Caudate nucleus (tissue), 63 donors: ENCODE measurements at places on chromosomes 5 and 9.

DNA sequence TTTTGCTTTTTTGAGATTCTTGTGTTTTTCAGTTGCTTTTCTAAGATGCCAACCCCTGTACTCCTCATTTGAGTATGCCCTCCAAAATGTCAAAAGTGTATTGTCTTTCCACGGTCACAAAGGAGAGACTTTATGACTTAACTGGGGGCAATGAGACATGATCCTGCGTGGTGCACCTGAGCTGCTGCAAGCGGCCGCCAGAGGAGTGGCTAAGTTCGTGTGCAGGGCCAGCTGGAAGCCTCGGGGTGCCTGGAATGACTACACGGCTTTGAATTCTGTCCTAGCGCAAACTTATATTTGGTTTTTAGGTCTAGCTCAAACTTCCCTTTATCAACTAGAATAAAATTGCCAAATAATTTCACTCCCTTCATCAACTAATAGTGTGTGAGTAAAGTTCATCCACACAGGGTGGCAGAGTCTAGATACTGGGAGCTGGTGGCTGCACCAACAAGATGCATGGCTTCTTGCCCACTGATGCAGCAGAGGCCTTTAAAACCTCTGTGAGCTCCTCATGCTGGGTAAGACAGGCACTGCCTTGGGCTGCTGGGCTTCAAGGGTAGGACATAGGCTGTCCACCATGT, 4.7 kb downstream of the GADD45G start:
- DNase-seq, result no peak

- DNase-seq, result no peak
These were observed 160.4 kb upstream of the CDH12 start for GRCh38 chr5:23013395-23013998.

DNA sequence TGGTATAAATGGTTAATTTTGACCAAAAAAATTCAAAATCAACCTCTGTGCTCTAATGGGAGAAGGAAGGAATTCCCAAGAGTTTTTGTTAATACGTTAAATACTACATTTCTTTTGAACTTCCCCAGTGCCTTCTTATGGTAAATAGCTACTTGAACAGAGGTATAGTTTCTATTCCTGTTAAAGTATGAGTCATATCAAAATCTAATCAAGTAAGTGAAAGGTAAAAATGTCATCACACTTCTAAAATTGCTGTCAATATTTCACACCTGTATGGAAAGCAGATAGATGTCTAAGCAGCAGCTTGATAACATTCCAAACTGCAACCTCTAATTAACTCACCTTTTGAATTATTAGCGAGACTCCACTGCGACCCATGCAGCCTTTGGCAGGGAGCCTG, 214.1 kb upstream of the MEF2C start:
- no peak for DNase-seq

GRCh38 chr5:79190235-79190529, 45.7 kb upstream of the JMY start:
- no peak for DNase-seq

- DNase-seq, result no peak
These were observed 253.6 kb upstream of the VLDLR start for GRCh38 chr9:2367970-2368369.

GRCh38 chr9:16241231-16241630, 629.2 kb downstream of the BNC2 start:
- no peak for DNase-seq

GRCh38 chr5:61768692-61769281, 436.7 kb downstream of the ZSWIM6 start:
- no peak for DNase-seq

DNA sequence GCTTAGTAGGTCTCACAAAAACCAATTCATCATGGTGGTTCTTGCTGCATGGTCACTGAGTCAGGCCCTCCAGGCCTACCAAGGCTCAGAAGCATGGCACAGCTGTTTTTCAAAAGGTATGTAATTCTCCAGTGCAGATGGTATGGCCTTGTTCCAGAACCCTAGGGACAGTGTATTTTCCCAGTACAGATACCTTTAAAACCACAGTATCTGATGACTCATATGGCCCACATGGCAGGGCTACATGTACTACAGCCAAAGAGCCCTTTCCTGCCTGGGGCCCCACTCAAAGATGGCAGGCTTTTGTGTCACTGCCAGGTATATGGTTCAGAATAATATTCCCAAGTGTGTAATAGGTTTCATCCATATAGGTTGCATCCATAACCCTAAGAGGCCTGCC, 16.5 kb downstream of the CSF2 start:
- no peak for DNase-seq

GRCh38 chr5:163189023-163189553, 248.3 kb upstream of the CCNG1 start:
- no peak for DNase-seq

GRCh38 chr9:128393145-128393775, 22.1 kb downstream of the URM1 start:
- peak; percentile 84 for DNase-seq

DNA sequence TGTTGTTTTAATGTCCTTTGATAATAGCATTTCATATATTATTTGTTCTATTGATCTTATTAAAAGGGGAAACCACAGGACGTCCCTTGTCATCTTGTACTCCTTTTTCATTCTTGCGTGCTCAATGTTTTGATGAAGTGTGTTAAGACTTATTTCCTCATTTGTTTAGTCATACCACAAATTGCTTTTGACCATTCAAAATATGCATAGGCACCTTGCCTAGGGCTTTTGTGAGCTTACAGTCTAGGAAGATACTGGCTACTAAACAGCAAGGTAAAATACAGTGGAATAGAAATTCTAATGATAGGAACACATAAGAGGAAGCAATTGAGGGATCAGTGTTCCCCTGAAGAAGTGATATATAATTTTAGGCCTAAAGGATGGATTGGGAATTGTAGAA, 190.3 kb downstream of the WDR70 start:
- no peak for DNase-seq

GRCh38 chr5:74885170-74885569, 19.0 kb upstream of the FAM169A start:
- no peak for DNase-seq

- no peak for DNase-seq
These were observed 184.0 kb downstream of the SEMA5A start for GRCh38 chr5:9361835-9362234.

- DNase-seq, result no peak
These were observed 344.3 kb upstream of the CLINT1 start for GRCh38 chr5:158203261-158203660.

- DNase-seq, result no peak
These were observed 500.4 kb upstream of the PAPPA start for GRCh38 chr9:115653171-115653606.

DNA sequence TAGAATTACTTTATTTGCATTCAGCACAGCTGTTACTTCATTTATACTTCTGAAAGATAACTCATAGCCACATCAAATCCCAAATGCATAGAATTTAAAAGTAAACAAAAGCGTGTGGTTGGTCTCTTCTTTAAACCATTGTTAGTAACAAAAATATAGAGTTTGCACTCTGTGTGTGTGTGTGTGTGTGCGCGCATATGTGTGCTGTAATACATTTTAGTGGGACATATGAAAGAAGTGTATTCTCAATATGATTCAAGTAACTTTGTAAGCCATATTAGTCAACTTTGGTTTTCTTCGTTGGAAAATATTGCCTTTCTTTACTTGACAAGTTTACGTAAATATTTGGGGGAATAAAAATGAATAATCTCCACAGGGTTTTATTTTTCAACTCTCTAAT, 106.1 kb upstream of the PRRC1 start:
- DNase-seq, result no peak

DNA sequence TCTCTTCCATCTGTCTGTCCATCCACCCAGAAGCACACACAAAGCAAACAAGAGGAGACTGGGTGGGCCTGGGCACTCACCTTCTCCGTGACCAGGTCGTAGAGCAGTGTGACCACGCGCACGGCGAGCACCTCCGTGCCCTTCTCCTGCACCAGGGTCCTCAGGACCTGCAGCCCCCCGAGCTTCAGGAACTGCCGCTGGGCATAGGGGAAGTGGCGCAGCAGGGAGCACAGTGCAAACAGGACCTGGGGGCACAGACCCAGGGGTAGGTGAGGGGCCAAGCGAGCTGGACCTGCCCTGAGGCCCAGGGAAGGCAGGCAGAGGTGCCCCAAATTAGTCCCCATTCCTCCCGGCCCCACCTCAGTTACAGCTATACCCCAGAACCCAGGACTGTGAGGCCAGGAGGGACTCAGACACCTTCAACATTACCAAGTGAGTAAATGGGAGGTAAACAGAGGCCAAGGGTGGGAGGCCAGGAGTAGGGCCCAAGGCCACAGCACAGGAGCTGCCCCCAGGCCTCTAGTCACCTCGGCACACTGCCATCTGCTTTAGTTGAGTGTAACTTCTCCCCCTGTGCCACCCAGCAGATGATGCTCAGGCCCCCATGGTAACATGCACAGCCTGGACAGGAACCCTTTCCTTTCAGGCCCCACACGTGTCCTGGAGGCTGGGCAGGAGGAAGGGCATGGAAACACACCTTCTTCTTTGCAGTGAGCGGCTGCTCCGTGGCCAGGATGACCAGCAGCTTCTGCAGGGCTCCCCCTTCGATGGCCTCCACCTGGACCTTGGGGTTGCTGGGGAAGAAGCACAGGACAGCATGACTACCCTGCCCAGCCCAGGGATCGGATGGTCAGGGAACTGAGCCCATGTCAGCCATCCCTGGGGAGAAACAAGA, 76.2 kb upstream of the LRRTM2 start:
- no peak for DNase-seq

DNA sequence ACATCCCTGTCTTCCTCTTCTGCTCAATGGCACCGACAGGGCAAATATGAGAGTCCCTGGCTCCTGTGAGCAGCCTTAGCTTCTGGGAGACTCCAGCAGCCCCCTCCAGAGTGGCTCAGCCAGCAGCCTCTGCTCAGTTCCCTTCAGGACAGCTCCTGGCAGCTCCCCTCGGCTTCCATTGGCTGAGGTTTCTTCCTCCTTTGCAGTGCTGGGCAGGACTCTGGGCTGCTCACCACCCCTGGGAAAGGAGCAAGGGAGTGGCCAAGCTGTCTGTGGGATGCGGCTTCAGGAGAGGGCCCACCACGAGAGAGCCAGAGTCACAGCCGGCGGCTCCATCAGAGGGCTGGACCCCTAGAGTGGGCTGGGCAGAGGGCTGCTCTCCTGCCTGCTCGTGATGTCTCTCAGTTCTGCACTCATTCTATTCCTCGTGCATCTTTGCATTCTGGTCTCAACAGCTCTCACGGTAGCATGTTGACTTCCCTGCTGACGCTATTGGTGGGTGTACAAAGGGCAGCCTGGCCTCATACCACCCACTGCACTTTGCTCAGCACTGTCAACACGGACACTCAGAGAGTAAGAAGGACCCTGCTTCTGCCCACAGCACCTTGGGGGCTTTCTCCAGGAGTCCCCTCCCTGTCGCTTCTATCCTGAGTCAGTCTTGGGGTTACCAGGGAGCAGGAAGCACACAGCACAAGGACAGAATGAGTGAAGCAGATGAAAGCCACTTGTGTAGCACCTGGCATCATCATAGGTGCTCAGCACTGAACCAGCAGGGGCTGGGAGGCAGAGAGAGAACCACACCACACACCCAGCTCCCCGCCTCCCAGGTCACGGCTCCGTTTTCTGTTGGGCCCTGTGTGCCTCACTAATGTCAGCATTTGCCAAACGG, 80.9 kb upstream of the ALDH1B1 start:
- no peak for DNase-seq

DNA sequence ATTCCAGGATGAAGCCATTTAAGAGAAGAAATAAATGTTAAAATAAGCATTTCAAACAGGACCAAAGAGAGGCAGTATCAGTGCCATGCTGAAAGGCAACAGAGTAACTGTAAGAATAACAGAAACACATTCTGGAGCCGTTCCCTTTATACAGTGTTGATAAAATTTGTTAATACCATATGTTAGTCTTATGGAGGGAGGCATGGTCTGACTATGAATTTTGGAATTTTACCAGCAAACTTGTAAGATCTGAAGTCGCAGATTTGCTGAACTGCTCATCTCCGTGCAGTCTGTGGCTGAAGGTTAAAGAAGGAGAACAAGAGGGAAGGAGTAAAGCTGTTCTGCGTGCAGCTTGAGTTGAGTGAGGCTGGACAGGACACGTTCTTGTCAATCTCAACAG, 508.4 kb downstream of the NFIB start:
- no peak for DNase-seq

- DNase-seq, result no peak
These were observed 583.4 kb upstream of the ITGA1 start for GRCh38 chr5:52204310-52204709.

- no peak for DNase-seq
These were observed 33.8 kb upstream of the ORM1 start for GRCh38 chr9:114289106-114289505.

DNA sequence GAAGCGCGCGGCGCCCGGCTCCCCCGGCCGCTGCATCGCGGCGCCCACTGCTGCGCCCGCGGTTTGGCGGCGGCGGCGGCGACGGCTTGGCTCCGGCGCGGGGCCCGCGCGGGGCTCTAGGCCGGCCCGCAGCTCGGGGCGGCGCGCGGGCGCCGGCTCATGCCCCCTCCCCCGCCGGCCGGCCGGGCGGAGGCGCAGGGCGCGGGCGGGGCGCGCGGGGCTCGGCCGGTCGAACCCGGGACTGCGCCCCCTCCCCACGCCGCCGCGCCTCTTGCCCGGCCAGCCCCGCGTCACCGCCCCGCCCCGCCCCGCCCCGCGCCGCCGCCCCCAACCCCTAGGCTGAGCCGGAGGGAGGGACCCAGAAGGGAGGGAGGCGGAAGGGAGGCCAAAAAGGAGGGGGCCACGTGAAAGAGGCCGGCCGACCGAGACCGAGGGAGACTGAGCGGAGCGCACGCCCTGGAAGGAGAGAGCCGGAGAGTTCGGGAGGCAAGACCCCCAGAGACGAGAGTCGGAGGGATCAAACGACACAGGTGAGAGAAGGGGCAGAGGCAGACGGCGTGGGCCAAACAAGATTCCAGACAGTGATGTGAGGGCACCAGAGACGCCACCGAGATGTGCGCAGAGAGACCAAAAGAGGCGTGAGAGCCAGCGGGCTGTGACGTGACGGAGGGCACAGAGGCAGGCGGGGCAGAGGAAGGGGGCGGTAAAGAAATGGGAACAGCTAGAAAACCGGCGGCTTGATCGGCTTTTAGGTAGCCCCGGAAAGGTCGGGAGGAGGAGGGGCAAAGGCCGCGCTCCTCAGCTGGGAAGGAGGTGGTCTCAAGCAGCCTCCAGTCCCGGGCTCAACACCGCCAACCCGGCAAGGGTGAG, at the start of gene BARX1:
TSS of gene BARX1 (minus strand) at position 245 of the 870 bp plus-strand sequence. CDS start at position 36, 209 bp downstream.
- DNase-seq, result no peak

GRCh38 chr5:119418606-119419100, 33.6 kb upstream of the HSD17B4 start:
- no peak for DNase-seq

DNA sequence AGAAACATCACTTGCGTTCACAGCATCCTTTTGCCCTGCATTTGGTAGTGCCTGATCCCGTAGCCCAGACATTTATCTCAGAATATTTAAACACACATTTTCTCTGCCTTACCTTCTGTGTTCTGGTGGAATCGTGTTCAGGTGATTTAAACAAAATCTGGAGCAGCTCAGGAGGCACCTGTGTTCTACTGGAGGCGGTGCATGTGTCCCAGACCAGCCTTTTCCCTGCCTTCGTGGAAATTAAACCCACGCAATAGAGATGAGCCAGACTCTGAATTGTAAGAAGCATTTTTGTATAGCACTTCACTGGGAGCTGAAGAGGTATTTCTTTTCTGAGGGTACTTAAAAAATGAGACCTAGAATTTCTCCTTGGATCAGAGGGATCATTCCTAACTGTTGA, 212.5 kb downstream of the MAST4 start:
- DNase-seq, result no peak

GRCh38 chr9:69599232-69599971, 72.8 kb downstream of the APBA1 start:
- DNase-seq, result no peak

GRCh38 chr5:141001446-141001843, 35.2 kb downstream of the PCDHAC2 start:
- DNase-seq, result no peak

GRCh38 chr9:27425827-27426510, 98.1 kb upstream of the IFNK start:
- no peak for DNase-seq

GRCh38 chr5:93100428-93100827, 480.6 kb downstream of the NR2F1-AS1 start:
- no peak for DNase-seq
